ENCODE measurements at places on chromosomes 6 and 20.

GRCh38 chr6:14824484-14825275 is 421.2 kb upstream of the JARID2 start:
- DNase-seq: no peak

DNA sequence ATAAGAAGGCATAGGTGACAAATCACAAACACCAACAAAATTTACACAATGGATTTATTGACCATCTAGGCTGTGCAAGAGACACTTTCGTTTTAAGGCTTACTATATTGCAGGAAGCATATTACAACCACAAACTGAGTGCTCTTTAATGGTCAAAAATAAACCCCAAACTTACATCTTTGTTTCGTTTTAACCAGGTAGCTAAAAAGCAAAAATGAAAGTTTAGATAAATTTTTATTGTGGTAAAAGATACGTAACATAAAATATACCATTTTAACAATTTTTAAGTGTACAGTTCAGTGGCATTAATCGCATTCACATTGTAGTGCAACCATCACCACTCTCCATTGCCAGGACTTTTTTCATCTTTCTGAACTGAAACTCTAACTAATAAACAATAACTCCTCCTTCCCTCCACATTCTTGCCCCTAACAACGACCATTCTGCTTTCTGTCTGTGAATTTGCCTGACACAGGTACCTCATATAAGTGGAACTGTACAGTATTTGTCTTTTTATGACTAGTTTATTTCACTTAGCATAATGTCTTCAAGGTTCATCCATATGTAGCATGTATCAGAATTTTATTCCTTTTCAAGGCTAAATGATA is 32.3 kb upstream of the DUSP22 start:
- no peak for DNase-seq

DNA sequence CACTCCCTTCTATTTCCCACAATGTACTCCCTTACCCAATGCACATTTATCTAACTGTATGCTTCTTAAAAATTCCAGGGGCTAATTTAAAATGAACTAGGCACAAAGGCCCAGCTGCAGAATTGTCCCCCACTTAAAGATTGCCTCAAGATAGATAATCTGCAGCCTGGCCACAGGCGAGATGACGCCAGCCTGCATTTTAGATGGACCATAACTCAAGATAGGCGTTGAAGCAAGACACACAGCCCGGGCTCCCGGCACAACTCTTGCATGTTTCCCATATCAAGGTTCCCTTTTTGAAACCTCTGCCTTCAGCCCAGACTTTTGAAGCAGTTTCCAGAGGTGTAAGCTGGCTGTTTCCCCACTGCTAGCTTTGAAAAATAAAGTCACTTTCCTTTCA is 3.2 kb upstream of the REPS1 start:
- no peak for DNase-seq

DNA sequence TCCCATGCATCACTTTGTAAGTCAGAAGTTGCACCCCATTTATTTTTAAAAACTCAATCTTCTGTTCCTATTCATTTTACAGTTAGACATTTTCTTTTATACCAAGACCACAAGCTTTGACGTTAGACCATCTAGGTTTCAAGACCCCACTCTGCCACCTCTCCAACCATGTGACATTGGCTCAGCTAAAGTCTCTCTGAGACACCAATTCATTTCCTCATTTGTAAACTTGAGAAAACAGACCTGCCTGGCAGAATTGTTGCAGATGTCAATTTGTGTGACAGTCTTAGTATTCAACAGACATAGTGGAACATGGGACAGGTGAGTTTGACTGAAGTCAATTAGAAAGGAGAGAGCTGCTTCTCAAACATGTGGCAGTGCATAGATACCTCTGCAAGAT is 55.6 kb upstream of the CSE1L start:
- DNase-seq: no peak

- no peak for DNase-seq
Observed at GRCh38 chr6:113094779-113095178, 747.6 kb downstream of the RFPL4B start.

- no peak for DNase-seq
Observed at GRCh38 chr6:106092279-106092678, 6.1 kb downstream of the PRDM1 start.
